Mesenteric fat pad (tissue), 1 donor: ENCODE measurements at places on chromosomes 4 and X.

- DNase-seq, result no peak
These were observed 1.7 kb downstream of the TMEM131L start for GRCh38 chr4:153467897-153468262.

GRCh38 chr4:113756005-113756410 is 5.5 kb downstream of the CAMK2D start:
- DNase-seq, result no peak

DNA sequence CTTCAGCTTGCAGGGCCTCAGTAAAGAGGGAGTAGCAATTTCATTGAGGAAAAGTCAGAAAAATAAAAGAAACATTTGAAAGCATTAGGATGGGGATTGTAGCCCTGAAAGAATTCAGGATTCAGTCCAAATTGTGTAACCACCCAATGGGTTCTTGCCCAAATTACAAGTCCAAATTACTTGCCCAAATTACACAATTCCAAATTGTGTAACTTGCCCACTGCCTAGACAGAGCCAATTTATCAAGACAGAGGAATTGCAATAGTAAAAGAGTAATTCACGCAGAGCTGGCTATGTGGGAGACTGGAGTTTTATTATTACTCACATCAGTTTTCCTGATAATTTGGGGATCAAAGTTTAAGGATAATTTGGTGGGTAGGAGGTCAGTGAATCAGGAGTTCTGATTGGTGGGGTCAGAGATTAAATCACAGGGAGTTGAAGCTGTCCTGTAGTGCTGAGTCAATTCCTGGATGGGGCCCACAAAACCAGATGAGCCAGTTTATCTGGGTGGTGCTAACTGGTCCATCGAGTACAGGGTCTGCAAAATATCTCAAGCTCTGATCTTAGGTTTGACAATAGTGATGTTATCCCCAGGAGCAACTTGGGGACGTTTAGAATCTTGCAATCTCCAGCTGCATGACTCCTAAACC is 18.1 kb upstream of the PAGE5 start:
- no peak for DNase-seq

GRCh38 chr4:140137671-140138070 is 16.3 kb downstream of the MAML3 start:
- DNase-seq, result no peak
